ENCODE measurements at places on chromosomes 7 and 10.

GRCh38 chr10:5840314-5841307 lies 27.4 kb upstream of the GDI2 start:
- DNase-seq = no peak

- DNase-seq = no peak
These were observed 220.5 kb downstream of the BAMBI start for GRCh38 chr10:28897617-28898464.

GRCh38 chr7:17489961-17490360 lies 191.5 kb downstream of the AHR start:
- DNase-seq = no peak

- no peak for DNase-seq
These were observed 137.9 kb downstream of the RAPGEF5 start for GRCh38 chr7:22219036-22219435.

GRCh38 chr10:131129544-131129943 lies 182.0 kb downstream of the TCERG1L start:
- DNase-seq = no peak

DNA sequence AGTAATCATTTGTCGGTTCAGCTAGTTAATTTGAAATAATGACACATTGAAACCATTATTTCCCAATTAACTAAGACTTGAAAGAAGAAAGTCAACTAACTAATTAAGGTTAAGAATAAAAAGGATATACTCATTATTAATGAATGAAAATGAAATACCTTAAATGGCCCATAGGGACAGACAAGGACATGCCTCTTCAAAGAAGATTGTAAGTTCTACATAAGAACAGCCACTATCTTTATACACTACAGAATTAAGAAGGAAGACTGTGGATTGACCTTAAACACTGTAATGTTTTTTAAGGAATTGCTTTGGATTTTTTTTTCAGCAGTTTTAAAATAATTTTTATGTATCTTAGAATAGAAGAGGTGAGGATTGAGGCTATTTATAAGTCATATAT lies 60.7 kb downstream of the CSTF2T start:
- DNase-seq = no peak

GRCh38 chr7:22962775-22963350 lies 51.1 kb downstream of the HYCC1 start:
- no peak for DNase-seq

DNA sequence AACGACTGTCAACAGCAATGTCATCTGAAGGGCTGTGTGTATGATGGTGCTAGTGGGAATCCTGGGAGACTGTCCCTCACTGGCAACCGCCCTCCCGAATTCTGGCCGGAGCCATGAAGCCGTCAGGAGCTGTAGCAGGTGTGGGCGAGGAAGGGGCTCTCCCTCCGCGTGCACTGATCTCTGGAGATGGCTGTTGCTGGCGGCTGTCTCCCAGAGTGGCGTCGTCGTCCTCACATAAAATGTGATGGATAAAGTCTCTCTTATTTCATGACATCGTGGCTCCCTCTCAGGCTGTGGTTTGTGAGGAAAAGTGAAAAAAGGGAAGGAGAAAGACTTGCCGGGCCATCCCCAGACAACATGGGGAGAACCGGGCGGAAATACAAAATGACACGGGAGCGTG lies 216.5 kb downstream of the DNAJB6 start:
- no peak for DNase-seq

GRCh38 chr7:41384418-41384817 lies 318.5 kb downstream of the INHBA start:
- DNase-seq = no peak

DNA sequence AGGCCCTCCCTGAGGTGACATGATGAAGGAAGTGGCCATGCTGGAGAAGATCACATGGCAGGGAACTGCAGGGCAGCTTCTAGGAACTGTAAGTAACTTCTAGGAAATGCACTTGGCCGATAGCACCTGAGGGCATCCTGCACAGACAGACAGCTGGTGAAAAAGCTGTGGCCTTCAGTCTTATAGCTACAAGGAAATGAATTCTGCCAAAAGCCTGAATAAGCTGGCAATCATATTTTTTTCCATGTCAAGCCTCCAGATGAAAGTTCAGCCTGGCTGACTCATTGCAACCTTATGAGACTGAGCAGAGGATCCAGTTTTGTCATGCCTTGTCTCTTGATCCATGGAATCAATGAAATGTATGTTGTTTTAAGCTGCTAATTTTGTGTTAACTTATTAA lies 91.1 kb upstream of the CACNA2D1 start:
- no peak for DNase-seq

DNA sequence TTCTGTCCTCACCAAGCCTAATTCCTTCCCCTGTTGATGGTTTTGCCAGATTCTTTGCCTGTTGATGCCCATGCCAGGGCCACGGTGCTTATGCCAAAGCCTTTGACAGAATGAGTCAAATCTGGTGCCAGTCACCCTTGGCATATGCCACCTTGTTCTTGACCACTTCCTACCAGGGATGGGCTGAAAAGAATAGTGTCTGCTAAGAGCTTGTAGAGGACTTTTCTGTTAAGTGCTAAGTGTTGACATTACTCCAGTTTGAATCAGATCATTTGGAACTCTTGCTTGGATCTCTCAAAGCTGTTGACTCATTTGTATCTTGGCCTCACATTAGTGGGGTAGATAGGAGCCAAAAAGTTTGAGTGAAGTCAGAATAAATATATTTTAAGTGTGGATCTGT lies 661.2 kb downstream of the AUTS2 start:
- DNase-seq = no peak

DNA sequence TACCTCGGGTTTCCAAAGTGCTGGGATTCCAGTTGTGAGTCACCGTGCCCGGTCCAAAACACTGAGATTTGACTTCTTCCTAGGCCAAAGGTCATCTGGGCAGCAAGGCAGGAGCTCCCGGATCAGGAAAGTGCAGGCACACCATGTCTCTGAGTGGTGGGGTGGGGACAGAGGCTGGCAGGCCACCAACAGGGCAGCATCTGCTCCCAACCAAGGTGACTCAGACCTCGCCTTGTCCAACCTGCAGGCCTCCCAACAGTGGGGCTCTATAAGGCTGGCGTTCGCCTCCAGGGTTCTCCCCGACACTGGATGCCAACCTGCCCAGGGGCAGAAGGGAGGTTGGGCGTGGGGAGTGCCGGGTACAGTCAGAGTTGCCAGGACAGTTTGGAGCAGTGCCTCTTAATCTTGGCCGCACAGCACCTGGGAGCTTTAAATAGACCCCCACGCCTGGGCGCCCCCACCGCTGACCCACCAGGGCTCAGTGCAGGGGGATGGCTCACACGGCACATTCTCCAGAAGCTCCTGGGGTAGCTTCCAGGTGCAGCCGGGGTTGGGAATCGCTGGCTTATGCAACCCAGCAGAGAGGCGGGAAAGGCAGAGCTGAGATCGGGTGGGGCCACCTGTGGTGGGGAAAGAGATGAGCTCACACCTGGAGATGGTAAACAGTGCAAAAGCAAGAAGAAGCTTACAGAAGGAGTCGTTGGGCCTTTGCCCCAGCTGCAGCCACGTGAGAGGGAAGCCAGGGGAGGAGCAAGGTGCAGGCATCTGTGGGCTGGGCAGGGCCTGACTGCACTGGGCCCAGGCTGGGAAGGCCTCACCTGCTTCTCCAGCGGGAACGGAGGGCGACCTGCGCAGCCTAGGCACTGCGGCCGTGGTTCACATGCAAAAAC lies 10.9 kb downstream of the CALML5 start:
- no peak for DNase-seq

GRCh38 chr10:88211230-88211629 lies 347.8 kb downstream of the PTEN start:
- no peak for DNase-seq

- DNase-seq = no peak
These were observed 44.5 kb downstream of the FGFBP3 start for GRCh38 chr10:91864744-91865143.

DNA sequence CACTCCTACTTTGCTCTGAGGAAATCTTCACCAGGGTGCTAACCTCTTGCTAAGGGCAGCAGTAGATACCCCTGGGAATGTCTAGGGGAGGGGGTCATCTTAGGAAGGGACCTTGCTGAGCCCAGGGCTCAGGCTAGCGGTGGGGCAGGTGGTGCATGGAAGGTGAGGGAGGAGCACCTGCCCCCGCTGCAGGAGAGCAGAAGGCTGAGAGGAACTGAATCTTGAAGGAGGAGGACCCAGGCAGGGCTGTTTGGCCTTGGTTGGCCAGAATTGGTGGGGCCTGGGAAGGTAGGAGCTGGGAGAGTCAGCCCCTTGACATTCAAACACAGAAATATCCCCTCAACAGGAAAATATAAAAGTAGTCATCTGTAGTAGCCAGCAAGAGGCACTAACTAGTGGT lies 7.0 kb downstream of the CALHM3 start:
- no peak for DNase-seq

GRCh38 chr10:33015761-33016547 lies 57.9 kb upstream of the ITGB1 start:
- no peak for DNase-seq
